ENCODE measurements at places on chromosomes 13 and 19. TPM values are rescaled to one million over a fixed set of nuclear protein-coding genes. Genes with fewer than 3 reads are reported as not detected.
A peak's percentile ranks its signal among the peaks of the same experiment; 100 is the strongest.

DNA sequence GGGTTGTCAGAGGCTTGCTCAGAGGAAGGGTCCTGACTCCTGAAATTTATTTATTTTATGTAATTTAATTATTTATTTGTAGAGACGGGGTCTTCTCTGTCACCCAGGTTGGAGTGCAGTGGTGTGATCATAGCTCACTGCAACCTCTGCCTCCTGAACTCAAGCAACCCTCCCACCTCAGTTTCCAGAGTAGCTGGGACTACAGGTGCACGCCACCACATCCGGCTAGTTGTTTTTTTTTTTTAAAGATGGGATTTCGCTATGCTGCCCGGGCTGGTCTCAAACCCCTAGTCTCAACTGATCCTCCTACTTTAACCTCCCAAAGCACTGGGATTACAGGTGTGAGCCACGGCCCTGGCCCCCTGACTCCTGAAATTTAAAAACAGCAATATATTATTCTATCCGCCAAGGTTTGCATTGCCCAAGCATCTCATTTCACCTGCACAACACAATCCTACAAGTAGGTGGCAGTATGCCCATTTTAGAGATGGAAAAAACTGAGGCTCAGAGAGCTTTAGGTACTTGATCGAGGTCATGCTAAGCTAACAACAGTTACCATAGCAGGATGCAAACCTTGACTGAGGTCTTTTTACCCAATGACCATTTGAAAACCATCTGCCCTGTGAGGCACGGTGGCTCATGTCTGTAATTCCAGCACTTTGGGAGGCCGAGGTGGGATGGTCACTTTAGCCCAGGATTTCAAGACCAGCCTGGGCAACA lies 18.1 kb downstream of the ARHGEF18 start:
- DNase-seq, result no peak

DNA sequence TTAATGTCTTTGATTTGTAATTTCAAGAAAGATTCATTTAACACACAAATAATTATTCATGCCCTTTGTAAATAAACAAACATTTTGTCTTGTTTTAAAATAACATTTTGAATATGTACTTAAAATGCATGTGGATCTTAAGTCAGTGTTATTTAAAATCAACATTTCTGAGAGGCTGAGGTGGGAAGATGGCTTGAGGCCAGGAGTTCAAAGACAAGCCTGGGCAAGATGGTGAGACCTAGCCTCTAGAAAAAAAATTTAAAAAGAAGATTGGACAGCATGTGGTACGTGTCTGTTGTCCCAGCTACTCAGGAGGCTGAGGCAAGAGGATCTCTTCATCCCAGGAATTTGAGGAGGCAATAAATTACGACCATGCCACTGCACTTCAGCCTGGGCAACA lies 1268.2 kb downstream of the SLITRK1 start:
- DNase-seq, result no peak

DNA sequence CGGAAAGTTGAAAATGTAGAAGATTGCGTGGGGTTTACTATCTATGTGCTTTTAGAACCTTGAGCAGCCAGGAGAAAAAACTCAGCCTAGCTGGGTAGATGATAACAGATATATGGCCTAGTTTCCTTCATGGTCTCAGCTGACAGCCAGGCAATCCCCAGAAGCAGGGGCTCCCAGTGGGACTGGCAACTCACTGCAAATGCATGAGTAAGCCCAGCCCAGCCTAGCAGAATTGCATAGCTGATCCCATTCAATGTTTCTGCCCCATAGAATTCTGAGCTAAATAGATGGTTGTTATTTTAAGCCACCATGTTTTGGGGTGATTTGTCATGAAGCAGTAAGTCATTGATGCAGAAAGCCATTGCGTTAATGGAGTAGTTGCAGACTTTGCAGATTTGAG lies 108.5 kb downstream of the ERCC5 start:
- no peak for DNase-seq

Gene POGLUT2
- total RNA-seq, result 4.5 TPM

- DNase-seq, result no peak
Observed at GRCh38 chr19:51128227-51128626, 3.5 kb downstream of the SIGLEC9 start.

- no peak for DNase-seq
Observed at GRCh38 chr13:50522506-50522905, 321.0 kb downstream of the DLEU7 start.

DNA sequence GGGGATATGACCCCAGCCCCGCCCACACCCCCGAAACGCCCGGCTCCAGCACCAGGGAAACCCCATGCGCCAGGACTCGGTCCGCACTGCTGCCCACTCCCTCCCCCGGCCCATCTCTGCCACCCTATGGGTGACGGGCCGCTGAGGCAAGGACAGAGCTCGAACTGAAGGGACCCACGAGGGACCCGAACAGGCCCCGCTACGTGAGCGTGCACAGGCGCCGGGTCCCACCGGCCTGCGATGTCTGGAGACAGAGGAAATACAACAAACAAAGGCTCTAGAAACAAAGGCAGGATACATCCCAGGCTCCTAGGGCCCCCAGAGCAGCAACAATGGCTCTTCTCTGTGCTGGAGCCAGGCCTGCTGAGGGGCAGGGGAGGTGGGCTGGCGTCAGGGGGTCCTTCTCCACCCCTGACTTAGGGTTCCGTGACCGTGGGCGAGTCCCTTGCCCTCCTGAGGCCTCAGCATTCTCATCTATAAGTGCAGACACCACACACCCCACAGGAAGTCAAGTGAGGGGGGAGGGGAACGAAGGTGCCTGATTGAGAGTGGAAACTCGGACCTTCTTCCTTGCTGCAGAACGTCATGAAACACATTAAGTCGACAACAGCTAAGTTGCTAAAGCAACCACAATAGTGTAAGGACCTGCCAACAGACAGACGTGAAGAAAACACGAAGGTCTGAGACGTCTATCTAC lies 3.1 kb downstream of the ABHD17A start:
- no peak for DNase-seq

DNA sequence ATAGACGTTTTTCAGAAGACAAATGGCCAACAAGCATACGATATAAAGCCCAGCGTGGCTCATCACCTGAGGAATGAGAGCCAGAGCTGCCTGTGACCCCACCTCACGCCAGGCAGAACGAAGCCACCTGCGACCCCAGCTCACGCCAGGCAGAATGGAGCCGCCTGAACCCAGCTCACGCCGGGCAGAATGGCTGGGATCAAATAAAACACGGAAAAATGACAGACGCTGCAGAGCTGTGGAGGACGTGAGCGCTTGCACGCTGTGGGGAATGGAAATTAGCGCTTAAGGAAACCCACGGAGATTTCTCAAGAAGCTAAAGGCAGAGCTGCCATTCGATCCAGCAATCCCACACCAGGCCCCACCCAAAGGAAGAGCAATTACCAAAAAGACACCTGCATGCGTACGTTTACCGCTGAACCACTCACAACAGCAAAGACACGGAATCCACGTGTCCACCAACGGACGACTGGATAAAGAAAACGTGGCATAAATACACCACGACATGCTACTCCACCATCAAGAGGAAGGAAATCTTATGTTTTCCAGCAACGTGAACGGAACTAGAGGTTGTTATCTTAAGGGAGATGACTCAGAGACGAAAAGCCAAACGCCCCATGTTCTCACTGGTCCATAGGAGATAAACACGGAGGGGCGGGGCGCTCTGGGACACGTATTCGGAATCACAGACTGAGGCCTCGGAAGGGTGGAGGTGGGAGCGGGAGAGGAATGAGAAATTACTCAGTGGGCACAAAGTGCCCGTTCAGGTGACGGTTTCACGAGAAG lies 30.7 kb upstream of the C13orf46 start:
- DNase-seq, result peak; percentile 83

GRCh38 chr19:34573226-34573864 lies 91.8 kb downstream of the WTIP start:
- DNase-seq, result no peak

Gene RYR1
- total RNA-seq, result 35.1 TPM

DNA sequence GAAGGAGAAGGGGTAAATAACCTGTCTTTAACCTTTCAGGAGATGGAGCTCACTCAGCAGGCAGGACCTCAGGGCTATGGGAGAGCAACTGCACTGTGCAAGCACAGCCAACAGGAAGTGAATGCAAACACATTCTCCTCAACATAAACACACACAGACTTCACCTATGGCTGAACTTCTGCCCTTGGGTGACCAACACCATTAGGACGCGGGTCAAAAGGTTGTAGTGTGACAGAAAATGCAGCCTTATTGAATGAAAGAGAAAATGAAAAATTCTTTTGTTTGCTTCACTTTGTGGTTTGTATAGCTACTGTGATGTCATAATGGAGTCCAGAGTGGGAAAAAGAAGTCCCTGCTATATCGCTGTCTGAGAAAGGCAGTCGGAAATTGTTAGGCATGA lies 323.0 kb downstream of the NDFIP2 start:
- DNase-seq, result no peak

DNA sequence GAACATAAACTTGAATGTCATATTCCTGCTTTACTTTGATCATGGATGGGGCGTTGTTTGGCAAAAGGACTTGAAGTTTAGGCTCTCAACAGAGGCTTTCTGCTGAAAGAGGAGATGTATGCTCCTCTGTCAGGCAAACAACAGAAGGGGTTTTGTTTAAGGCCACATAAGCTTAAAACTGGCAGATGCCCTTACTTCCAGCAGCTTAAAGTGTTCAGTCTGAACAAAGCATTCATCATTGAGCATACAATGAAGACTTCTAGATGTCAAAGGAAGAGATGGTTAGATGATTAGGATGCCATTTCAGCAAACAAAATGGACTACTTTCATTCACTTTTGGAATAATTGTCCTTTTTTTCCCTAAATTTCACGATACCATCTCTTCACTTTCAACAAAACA lies 484.5 kb downstream of the SLITRK6 start:
- no peak for DNase-seq

DNA sequence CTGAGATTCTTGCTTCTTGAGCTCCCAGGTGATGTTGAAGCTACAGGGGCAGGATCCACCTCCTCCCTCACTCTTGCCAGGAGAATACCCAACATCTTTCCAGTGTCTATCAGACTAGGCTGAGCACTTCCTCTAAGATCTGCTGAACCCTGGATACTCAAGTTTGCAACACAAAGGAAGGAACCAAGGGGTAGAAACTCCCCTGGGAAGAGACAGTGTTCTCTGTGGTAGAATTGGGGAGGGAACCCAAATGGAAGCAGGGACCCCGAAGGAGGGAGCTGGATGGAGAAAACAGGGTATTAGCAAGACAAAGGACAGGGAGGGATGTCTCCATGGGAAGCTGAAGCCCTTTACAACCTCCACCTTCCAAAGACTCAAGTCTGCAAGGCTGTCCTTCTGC lies 117.6 kb downstream of the DNAJC15 start:
- no peak for DNase-seq

Gene ZNF470
- 1.3 TPM for total RNA-seq

DNA sequence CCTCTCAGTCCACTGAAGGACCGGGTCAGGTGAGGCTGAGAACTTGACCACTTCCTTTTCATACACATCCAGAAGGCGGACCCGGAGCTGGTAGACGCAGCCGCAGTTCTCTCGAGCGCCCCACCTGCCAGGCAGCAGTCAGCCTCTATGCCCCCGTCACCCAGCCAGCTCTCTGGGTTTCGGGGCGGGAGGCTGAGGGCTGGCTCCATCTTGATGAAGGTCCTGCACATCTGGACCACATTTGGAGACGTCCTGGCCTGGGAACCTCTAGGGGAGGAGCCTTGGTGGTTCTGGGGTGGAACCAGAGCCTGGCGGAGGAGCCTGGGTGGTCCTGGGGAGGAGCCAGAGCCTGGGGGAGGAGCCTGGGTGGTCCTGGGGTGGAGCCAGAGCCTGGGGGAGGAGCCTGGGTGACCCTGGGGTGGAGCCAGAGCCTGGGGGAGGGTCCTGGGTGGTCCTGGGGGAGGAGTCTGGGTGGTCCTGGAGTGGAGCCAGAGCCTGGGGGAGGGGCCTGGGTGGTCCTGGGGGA lies 14.3 kb downstream of the MRPS12 start:
- no peak for DNase-seq

Gene ZNF506
- total RNA-seq, result 30.0 TPM

Gene RNF17
- total RNA-seq, result not detected

Data from lower leg skin (tissue), 4 donors.